T-helper 1 cell (primary cell): ENCODE measurements at places on chromosomes 5 and 9.
A peak's percentile ranks its signal among the peaks of the same experiment; 100 is the strongest.

DNA sequence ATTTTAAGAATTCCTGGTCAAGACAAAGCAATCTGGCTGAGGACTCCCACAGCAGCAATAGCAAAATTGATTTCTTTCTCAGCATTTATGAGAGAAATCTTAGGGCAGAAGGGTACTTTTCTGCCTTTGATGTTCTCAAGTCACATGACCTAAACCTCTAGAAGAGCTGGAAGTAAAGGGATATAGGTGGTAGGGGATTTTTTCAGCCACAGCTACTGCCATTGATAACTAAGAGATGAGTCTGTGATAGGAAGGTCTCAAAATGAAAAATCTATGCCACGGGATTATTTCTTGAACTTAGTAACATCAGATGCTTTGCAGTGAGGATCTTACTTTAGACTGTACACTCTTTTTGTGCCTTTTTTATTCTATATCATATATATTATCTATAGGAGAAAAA, 35.6 kb downstream of the IL6ST start:
- no peak for DNase-seq

DNA sequence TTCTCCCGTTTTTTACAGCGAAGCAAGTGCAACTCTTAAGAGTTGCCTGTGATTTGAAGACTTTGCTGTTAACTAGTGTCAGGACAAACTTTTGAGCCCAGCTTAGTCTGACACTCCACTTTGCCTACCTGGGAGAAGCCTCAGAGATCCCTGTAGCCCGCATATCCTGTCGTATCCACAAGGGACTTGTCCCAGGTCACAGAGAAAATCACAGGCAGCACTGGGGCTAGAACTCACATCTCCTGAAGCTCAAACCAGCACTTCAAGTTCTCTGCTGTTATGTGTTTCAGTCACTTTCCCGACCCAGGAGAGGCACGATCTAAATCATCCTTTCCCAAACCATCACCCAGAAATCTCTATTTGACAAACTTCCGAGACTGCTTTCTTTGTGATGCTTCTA, 584.5 kb downstream of the ACTL7B start:
- no peak for DNase-seq

DNA sequence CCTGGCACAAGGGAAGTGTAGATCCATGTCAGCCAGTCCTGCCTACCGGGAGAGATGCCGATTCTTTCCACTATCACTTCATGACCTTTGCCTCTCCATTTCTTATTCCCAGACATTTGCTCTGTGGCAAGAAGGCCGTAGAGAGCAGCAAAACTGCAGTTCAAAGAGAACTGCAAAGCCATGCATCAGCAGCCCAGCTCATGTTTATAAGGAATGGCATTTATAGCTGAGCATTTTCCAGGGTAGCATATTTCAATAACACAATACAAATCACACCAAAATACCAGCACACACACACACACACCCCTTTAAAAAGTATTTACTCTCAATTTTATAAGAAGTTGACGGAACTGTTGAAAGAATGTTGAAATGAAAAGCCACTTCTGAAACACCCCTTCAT, 126.7 kb upstream of the EGFLAM start:
- DNase-seq, result no peak

DNA sequence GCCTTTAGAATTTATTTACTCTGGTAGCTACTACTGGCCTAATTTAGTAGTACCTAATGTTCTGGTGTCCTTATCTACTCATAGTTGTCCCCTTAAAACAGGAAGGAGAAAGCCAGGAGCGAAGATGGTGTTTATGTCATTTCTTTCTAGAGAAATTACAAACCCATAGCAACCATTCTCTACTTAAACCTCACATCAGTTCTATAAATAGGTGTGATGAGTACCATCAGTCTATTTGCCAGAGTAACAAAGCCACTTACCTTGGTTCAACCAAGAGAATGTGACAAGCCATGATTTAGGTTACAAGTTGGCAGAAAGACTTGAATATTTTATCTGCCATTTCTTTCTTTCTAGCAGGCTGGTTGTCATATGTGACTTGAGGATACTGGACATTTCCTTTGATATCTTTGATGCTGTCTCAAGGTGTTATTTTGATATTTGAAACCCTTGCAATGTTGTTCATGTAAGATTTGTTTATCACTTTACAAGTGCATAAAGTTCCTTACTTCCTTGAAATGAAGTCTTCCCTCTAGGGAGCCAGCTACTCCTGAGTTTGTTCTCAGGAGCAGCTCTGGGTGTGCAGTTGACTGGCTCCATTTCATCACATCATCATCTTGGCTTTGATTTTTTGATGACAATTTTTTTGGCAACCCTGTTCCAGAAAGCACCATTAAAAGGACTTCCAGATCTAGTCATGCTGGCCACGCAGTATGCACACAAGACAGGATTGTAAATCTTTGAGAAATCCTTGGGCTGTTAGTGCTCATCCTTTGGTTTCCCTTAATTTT, 286.8 kb downstream of the ARHGAP26 start:
- peak; percentile 32 for DNase-seq

DNA sequence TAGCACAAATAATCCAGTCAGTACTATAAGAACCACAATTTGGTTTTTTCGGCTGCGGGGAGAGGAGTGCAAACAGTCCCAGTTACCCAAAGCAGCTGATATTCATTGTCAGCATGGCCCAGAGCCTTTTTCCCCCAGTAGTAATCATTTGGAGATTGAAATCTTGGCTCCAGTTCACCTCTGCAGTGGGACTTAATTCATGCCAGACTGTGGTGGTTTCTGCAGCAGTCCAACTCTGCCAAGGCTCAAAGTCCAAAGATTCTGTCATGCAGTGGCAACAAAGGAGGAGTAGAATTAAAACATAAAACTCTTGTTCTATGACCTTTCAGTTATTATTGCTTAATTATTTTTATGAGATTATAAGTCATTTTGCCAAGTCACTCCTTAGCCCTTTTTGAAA, 25.0 kb upstream of the TRIM36 start:
- no peak for DNase-seq

DNA sequence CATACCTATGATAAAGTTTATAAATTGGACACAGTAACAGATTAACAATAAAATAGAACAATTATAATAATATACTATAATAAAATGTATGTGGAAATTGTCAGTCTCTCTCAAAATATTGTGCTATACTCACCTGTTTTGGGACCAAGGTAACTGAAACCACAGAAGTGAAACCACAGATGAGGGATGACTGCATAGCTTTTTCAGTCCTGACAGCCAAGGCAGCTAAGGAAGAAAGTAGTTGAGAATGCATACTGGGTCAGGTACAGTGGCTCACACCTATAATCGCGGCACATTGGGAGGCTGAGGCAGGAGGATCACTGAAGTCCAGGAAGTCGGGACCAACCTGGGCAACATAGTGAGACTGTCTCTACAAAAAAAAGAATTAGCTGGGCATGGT, 8.9 kb downstream of the SRP19 start:
- no peak for DNase-seq

DNA sequence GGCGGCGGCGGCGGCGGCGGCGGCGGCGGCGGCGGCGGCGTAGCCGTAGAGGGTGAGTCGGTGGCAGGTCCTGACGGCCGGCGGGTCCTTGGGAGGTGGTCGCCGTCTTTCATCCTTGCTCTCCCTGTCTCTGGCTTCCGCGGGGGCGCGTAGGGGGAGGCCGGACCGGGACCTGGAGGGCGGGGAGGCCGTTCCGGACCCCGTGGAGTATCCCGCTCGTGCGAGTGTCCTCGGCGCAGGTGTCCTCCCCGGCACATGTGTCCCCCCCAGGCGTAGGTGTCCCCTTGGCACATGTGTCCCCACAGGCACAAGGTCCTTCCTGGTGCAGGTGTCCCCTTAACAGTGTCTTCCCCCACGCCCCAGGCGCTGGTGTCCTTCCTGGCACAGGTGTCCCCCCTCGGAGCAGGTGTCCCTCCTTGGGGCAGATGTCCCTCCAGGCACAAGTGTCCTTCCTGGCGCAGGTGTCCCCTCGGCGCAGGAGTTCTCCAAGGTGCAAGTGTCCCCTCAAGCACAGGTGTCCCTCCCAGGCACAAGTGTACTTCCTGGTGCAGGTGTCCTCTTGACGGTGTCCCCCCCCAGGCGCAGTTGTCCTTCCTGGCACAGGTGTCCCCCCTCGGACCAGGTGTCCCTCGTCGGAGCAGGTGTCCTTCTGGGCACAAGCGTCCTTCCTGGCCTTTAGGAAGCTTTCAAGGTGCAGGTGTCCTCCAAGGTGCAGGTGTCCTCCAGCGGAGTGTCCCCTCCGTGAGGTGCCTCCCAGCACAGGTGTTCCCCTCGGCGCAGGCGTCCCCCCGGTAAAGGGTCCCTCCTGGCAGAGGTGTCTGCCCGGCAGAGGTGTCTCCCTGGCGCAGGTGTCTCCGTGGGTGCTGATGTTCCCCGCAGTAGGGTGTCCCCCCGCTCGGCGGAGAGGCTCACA, 519 bp downstream of the EXOC3 start:
- no peak for DNase-seq

DNA sequence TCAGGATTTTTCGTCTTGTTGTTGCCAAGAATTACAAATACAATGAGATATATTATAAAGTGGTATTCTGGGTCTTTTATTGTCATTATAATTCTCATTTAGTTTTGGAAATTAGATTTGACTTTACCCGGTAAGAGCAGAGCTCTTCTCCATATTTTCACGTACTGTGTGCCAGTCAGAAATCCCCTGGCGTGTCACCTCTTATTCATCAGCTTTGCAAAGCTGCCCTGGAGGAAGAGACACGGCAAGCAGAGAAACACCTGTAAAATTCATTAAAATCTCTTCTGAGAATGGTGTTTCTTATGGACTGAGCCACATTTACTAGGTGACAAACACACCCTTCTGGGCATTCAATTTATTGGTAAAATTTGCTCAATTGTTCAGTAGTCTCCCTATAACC, 440.4 kb downstream of the HINT1 start:
- DNase-seq, result no peak

DNA sequence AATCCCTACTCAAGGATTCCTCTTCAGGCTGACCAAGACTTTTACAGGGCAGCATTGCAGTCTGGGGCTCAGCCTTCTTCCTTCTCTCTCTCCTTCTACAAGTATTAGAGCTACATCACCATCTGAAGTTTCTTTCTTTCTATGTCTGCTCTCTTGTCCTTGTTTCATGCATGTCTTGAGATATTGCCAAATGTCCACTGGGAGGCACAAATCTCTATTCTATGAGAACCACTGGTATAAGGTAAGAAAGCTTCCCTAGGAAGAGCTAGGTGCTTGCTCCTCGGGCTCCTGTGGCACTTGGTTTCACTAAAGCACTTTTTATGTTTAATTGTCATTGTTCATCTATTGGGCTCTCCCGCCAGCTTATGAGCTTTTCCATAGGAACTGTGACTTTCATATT, 289.2 kb upstream of the PCSK5 start:
- DNase-seq, result no peak

- no peak for DNase-seq
Measured at GRCh38 chr5:159332800-159333544, 2.7 kb upstream of the IL12B start.

DNA sequence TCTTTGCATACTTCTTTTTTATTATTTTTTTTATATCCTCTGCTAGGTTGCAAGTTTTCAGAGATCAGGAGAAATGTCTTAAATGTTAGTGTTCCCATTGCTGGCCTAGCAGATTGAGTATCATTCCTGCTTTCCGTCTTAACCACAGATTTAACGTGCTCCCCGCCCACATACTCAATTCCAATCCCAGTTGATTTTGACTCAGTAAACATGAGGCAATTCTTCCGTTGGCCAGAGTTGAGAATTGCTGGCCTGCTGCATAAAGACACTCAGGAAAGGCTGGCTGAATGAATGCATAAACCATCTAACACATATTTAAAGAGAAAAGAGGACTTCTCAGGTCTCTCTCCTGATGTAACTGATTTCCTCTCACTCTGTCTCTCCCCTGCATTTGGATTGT, 46.8 kb upstream of the PLPP6 start:
- no peak for DNase-seq

GRCh38 chr5:143405063-143405848, 1.8 kb upstream of the NR3C1 start:
- DNase-seq, result peak; percentile 87

DNA sequence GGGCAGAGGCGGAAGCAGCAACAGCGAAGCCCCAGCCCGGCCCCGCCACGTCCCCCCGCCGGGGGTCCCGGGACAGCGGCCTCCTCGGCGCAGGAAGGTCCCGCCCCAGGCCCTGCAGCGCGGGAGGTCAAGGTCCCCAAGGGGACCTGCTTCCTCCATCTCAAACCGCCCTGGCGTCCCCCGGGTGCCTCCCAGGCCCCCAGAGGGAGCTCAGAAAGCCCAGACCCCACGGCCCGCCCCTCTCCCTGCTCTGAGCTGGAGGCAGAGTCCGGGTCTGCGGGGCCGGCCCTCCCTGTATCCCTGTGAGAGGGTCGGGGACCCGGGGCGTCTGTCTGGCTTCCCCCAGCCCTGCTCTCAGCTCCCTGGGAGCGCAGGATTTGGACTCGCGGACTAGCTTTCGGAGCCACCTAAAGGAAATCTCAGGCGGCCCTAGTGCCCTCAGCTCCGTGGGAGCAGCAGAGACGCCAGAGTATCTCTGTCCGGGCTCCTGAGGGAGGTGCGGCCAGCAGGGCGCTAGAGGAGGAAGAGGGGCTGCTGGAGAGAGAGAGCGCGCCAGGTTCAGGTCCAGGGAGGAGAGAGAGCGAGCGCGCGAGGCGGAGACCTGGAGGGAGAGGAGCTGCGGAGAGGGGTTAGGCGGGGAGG, 30.7 kb downstream of the EXOC3 start:
- peak; percentile 23 for DNase-seq

GRCh38 chr9:135809166-135809565, 98.2 kb downstream of the CAMSAP1 start:
- no peak for DNase-seq

GRCh38 chr9:114034661-114035062, 43.4 kb downstream of the AMBP start:
- no peak for DNase-seq

DNA sequence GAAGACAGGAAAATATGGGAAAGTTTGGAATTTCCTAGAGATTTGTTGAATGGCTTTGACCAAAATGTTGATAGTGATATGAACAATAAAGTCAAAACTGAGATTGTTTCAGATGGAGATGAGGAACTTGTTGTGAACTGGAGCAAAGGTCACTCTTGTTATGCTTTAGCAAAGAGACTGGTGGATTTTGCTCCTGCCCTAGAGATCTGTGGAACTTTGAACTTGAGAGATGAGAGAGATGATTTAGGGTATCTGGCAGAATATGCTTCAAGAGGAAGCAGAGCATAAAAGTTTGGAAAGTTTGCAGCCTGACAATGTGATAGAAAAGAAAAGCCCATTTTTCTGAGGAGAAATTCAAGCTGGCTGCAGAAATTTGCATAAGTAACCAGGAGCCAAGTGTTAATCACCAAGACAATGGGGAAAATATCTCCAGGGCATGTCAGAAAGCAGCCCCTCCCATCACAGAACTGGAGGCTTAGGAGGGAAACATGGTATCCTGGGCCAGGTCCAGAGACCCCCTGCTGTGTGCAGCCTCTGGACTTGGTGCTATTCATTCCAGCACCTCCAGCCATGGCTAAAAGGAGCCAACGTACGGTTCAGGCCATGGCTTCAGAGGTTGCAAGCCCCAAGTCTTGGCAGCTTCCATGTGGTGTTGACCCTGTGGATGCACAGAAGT, 114.3 kb upstream of the STARD4 start:
- no peak for DNase-seq

GRCh38 chr5:57325678-57326397, 152.0 kb downstream of the GPBP1 start:
- no peak for DNase-seq

GRCh38 chr5:145636371-145636770, 198.8 kb downstream of the PRELID2 start:
- DNase-seq, result no peak

GRCh38 chr5:17766031-17766430, 131.8 kb downstream of the TAF11L14 start:
- DNase-seq, result no peak

- no peak for DNase-seq
Measured at GRCh38 chr5:57698086-57698485, 215.5 kb upstream of the ACTBL2 start.
